ENCODE measurements at places on chromosomes 12 and 14.

GRCh38 chr12:124431971-124432370 is 135.4 kb downstream of the NCOR2 start:
- DNase-seq: no peak

DNA sequence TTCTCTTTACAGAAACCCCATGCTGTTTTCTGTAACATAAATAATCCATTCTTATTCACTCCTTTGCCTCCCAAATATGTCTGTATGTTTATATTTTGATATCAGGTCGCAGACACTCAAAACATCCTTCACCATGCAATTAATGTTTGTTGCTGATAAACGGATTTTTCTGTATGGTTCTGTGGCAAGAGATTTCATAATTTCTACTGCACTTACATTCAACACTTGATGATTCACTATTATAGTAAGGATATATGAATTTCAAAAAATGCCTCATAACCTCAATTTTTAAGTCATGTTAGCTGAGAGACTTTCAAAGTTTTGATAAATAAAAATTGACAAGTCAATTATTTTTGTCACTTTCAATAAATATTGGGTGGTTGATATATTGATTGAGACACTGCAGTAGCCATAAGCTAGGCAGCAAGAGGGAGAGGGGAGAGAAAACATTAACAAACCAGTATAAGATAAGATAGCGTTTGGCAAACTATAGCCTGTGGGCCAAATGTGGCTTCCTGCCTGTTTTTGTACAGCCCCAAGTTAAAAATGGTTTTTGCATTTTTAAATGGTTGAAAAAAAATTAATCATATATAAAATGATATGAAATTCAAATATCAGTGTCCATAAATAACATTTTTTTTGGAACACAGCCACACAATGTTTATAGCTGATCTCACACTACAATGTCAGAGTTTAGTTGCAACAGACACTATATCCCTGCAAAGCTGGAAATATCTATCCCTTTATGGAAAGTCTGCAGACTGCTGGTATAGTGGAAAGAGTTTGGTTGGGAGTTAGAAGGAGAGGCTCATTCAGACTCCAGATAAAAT is 18.3 kb downstream of the ALDH6A1 start:
- DNase-seq: no peak

DNA sequence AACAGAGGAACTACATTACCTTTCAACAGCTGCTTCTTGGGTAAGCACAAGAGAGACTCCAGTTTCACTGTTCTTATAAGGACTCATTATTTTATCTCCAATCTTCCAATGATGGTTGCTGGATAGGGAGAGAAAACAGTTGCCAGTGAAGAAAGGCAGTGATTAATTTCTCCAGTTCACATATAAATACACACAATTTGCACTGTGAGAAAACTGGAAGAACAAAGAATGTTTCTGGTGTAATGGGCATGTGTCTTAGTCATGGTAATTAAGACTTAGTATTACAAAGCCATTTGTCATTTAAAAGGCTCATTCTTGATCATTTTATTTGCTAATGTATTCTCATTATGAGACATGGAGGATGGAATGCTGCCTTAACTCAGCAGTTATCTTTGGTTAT is 78.0 kb upstream of the FAR2 start:
- DNase-seq: no peak

DNA sequence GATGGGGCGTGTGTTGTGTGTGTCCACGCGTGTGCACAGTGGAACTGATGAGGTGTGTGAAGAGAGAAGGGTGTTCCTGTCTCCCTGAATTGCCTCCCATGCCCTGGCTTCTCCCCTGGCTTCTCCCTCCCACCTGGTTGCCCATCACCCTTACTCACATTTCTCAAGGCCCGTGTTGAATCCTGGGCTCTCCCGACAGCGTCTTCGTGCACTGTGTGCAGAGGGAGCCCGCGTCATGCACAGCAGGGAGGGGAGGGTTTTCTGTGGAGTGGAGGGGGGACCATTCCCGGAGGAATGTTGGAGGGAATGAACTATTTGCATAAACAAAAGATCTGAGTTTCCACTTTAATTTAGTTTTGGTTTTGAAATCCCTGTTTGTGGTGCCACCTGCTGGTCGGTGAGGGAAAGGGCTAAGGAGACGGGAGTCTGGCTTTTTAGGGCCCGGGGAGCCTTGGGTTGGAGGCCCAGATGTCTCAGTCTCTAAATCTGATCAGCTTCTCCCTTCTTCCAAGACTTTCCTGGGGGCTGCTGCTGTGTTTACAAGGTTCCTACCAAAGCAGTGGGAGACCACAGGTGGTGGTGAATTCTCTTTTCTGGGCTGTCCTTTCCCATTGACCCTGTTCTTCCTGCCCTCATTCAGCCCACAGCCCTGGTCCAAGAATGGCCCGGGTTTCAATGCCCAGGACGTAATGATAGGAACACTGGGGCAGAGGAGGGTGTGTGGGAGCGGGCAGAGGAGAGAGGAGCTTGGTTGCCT is at the start of gene C1R:
Gene C1R (minus strand): TSS at position 217 of the 757 bp plus-strand sequence. CDS start 57 bp downstream, at position 160.
- DNase-seq: peak; percentile 74

GRCh38 chr12:81077686-81078441 is at the start of gene ACSS3:
ACSS3 (plus strand) TSS chr12:81078079; CDS start chr12:81078121, 42 bp downstream.
- peak; percentile 95 for DNase-seq

- no peak for DNase-seq
Observed at GRCh38 chr14:103007555-103007954, 49.8 kb downstream of the CDC42BPB start.

DNA sequence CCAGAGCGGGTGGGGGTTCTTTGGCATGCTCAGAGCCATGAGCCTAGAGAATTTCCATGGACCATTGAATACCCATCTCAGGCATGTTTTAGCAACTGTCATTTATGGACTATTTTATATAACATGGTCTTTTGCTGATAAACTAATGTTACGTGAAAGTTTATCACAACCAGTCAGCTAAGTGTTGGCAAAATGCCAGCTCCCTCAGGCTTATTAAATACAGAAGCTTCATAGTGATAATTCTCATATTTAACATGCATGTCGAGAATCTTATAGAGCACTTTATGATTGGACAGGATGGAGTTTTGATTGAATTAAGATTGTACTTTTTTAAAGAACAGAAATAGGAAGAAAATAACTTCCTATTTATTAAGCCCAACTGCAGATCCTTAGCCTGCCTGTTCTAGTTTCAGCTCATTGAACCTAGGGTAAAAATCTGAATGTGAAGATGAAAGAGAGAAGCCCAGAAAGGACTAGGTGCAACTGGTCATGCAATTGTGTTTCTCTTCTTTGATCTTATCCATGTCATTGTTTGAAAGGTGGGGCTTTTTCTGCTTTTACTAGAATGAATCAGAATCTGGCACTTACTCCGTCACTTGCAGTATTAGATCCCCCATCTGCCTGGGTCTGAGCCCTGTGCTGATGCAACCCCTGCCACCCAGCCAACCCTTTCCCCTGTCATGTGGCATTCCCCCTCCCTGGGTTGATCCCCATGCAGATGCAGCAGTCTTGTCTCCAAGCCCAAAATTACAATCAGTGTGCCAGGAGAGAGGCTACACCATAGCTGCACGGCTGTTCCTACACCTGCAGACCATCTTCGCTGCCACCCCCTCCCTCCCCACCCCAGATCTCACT is 134.6 kb upstream of the EVL start:
- DNase-seq: no peak

DNA sequence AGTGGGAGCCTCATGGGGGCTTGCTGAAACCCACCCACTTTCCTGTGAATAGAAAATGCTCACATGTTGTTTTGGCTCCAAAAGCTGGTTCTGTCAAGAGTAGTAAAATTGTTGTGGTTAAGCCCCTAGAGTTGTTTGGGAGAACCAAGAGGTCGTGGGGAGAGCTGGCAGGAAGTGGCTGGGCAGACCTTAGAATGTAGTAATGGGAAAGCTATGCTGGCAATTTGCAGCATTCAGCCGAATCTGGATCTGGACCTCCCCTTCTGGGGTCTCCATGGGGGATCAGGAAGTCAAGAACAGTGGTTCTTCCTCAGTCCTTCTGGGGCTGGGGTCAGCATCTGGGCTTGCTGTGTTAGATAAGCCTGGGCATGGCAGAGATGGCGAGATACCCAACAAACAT is 150.6 kb upstream of the TBX3 start:
- peak; percentile 95 for DNase-seq

- peak; percentile 53 for DNase-seq
Observed at GRCh38 chr12:82473111-82473754, 114.9 kb downstream of the METTL25 start.

DNA sequence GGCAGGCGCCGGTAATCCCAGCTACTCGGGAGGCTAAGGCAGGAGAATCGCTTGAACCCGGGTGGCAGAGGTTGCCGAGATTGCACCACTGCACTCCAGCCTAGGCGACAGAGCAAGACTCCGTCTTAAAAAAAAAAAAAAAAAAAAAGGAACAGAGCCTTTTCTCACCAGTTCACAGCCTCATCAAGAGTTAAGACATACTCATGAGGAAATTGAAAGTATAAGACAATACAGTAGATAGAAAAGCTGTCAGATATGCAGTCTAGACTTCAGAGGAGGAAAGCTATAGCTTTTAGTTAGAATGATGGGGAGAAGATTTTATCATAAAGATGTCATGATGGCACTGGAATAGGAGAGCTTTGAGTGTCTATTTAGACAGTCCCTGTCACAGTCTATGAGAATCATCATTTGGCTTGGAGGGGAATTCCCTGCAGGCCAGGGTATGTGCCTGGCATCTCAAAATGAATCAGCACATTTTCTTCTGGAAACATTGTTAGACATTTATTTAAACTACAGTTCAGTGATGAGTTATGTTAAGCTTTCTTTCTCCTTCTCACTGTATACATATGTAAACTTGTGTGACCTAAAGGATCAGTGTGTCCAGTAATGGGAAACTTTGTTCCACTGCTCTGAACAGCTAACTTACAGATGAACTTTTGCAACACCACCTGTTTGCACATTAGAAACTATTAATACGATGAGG is 2.9 kb upstream of the RAB35 start:
- no peak for DNase-seq

- no peak for DNase-seq
Observed at GRCh38 chr14:93121030-93121834, 5.5 kb upstream of the ITPK1 start.

DNA sequence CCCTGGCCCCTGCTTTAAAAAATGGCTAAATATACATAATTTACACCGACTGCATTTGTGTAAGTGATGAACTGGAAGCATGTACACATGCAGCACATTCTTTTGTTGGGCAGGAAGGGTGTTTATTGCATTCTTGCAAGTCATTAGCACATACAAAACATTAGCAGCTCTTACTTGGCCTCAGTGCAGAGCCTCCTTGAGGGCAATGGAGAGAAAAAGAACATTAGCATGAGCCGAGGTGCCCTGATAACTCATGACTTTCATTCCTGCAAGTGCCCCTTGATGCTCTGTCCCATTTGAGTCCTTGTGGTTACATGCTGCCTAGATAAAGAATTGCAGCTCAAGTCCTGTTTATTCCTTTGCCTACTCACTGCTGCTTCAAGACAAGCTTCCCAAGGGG is 61.9 kb downstream of the PAX9 start:
- peak; percentile 69 for DNase-seq

- DNase-seq: no peak
Observed at GRCh38 chr12:56725723-56726102, 614 bp upstream of the NACA start.

- DNase-seq: peak; percentile 66
Observed at GRCh38 chr14:54572316-54572715, 5.4 kb downstream of the SAMD4A start.

DNA sequence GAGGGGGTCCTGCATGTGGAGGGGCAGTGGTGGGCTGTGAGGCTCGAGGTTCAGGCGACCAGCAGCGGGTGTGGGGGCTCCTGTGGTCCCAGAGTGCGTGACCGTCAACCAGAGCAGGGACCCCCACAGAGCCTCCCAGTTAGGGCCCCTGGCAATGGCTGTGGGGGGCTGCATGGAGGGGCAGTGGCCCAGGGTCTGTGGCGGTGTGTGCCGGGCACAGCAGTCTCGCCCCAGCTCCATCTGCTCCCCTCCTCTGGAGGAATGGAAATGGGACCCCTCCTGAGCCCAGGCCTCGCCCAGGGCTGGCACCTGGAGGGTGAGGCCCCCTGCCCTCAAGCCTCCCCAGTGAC is 210.8 kb upstream of the C14orf180 start:
- no peak for DNase-seq

DNA sequence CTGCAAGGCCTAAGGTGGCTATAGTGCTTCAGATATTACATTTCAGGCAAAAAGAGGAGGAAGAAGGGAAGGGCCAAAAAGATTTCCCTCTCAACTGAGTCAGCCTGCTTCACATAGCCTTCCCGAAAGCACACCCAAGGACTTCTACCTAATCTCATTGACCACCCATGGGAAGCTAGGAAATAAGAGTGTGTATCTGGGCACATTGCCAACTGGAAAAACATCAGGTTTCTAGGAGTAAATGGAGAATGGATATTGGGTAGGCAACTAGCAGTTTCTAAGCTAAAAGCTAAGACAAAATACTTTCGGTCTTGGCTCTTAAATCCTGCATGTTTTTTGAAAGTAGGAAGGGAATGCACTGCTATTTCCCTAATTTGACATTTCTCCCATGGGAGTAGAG is 221.7 kb upstream of the GRIP1 start:
- DNase-seq: no peak

- DNase-seq: no peak
Observed at GRCh38 chr12:55703288-55703687, 4.4 kb downstream of the ITGA7 start.

GRCh38 chr14:103298620-103299019 is 35.4 kb upstream of the EIF5 start:
- no peak for DNase-seq

- no peak for DNase-seq
Observed at GRCh38 chr14:74658535-74659131, 46.6 kb upstream of the LTBP2 start.

DNA sequence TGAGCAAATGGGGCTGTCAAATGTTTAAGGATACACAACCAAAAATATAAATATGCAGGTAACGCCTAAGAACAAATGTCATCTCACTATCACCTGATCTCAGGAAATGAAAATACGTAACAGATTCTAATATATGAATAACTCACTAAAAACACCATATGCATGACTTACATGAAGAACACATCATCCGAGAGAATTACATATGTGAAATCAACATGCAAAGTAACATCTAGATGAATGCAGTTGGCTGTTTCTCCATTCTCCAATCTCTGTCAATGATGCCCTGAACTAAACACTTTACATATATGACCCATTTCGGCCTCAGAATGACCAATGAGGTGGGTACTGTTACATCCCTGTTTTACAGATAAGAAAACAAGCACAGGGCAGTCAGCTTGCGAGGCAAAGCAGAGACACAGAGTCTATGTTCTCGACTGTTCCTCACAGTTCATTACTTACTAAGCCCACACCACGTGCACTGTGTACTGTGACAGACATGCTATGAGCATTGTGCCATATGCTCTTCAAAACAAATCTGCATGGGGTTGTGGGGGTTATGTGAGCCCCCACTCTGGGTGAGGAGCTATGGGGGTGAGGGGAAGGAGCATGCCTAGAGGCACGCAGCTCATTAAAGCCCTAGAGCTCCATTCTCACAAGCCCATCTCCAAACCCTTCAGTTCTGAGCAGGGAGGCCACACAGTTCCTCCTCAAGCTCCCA is 42.6 kb downstream of the ZFYVE21 start:
- DNase-seq: no peak

- DNase-seq: no peak
Observed at GRCh38 chr12:16369156-16369555, 21.7 kb downstream of the MGST1 start.

All from islet precursor cell (in vitro differentiated cells).